Smooth muscle cell of the pulmonary artery (primary cell): ENCODE measurements at places on chromosomes 11 and 22. TPM values are rescaled to one million over a fixed set of nuclear protein-coding genes. Genes with fewer than 3 reads are reported as not detected.

The MB gene
- 0.39 TPM in 1 of 2 replicates, not detected in the other for total RNA-seq

The SLC17A6 gene
- total RNA-seq: not detected in 2 replicates

The USH1C gene
- total RNA-seq: not detected in 2 replicates

The CCDC81 gene
- total RNA-seq: 2.8 and 4.2 TPM in 2 replicates

The GLYAT gene
- total RNA-seq: not detected in 2 replicates

The VSIG10L2 gene
- not detected in 2 replicates for total RNA-seq

The CRYBB2 gene
- not detected in 2 replicates for total RNA-seq

The TSPAN18 gene
- total RNA-seq: 0.10 and 0.33 TPM in 2 replicates

The TSPAN32 gene
- 0.46 TPM in 1 of 2 replicates, not detected in the other for total RNA-seq

The DCHS1 gene
- total RNA-seq: 6.6 and 52.4 TPM in 2 replicates

The KRTAP5-4 gene
- not detected in 2 replicates for total RNA-seq

The ROM1 gene
- total RNA-seq: 3.1 and 5.8 TPM in 2 replicates

The ZBTB44 gene
- 26.2 and 37.9 TPM in 2 replicates for total RNA-seq

The TRIM22 gene
- 111 and 122 TPM in 2 replicates for total RNA-seq

The APOA1 gene
- 4.4 and 6.8 TPM in 2 replicates for total RNA-seq

The PANX3 gene
- not detected in 2 replicates for total RNA-seq

The POLR3H gene
- 27.2 and 35.0 TPM in 2 replicates for total RNA-seq

The SCGB1A1 gene
- not detected in 2 replicates for total RNA-seq

The GNG3 gene
- 0.13 TPM in 1 of 2 replicates, not detected in the other for total RNA-seq

The PRDX5 gene
- total RNA-seq: 148 and 174 TPM in 2 replicates

The KRTAP5-11 gene
- total RNA-seq: not detected in 2 replicates

The ZBTB16 gene
- under 0.01 TPM in 1 of 2 replicates, not detected in the other for total RNA-seq

The RTN4RL2 gene
- 0.13 TPM in 1 of 2 replicates, not detected in the other for total RNA-seq

The NXPE1 gene
- not detected in 2 replicates for total RNA-seq

The DDIAS gene
- total RNA-seq: 1.7 and 2.2 TPM in 2 replicates

The RFPL2 gene
- not detected in 2 replicates for total RNA-seq

The NAALADL1 gene
- 22.0 and 26.3 TPM in 2 replicates for total RNA-seq

The GRM5 gene
- total RNA-seq: under 0.01 and 0.10 TPM in 2 replicates

The CLMP gene
- 206 and 339 TPM in 2 replicates for total RNA-seq
